Suprapubic skin (tissue), 4 donors: ENCODE measurements at places on chromosomes 7 and 10. TPM values are rescaled to one million over a fixed set of nuclear protein-coding genes. Genes with fewer than 3 reads are reported as not detected.

Gene PGAM2
- total RNA-seq, result 2.3 TPM

Gene VSTM2A
- total RNA-seq, result 0.49 TPM

GRCh38 chr10:117410557-117410956 lies 35.3 kb upstream of the PDZD8 start:
- H3K4me1 ChIP-seq, result peaks cover 9% of the 10 kb centered on the region
- H3K36me3 ChIP-seq, result no peaks in the 10 kb centered on the region

DNA sequence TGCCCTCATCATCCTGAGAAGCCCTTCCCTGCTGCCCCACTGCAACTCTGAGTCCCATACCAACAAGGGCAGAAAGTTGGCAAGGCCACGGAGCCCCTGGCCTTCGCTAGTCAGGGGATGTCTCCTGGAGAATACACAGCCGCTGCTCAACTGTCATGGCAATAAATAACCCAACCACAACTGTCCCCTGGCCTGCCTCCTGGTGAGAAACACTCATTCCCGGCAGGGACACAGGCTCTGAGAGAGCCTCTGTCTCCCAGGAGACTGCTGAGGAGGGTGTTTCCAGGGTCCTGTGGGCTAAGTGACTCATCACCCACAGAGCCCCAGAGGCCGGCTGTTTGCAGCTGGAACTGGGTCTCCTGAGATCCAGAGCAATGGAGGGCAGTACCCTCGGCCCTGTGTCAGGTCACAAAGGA lies 354.1 kb downstream of the TNS3 start:
- no peak for DNase-seq
- no peaks in the 10 kb centered on the region for H3K36me3 ChIP-seq
- H3K27ac ChIP-seq, result no peak overlapping the region
- H3K27me3 ChIP-seq, result no peaks in the 10 kb centered on the region

GRCh38 chr7:55964261-55965099 lies at the start of gene NIPSNAP2:
TSS of gene NIPSNAP2 (plus strand) at chr7:55964585. CDS start at chr7:55964610, 25 bp downstream.
- H3K36me3 ChIP-seq, result no peaks in the 10 kb centered on the region
- peak within 1 kb of the TSS; percentile 97 for H3K27ac ChIP-seq
- H3K27me3 ChIP-seq, result no peaks in the 10 kb centered on the region
- peaks cover 26% of the 10 kb centered on the region for H3K4me1 ChIP-seq
- peak within 1 kb of the TSS; percentile 87 for H3K4me3 ChIP-seq
- DNase-seq, result peak; percentile 78

- H3K36me3 ChIP-seq, result no peaks in the 10 kb centered on the region
- no peak overlapping the region for H3K27ac ChIP-seq
- no peak overlapping the region for H3K4me3 ChIP-seq
Measured at GRCh38 chr7:112092709-112093395, 113.3 kb downstream of the DOCK4 start.

- peaks cover 10% of the 10 kb centered on the region for H3K4me1 ChIP-seq
- H3K27ac ChIP-seq, result peak overlapping the region; percentile 57
- no peak overlapping the region for H3K4me3 ChIP-seq
- H3K36me3 ChIP-seq, result peaks cover 4% of the 10 kb centered on the region
Measured at GRCh38 chr10:73553761-73554160, 37.4 kb downstream of the USP54 start.

GRCh38 chr10:133169173-133169947 lies 9.3 kb downstream of the KNDC1 start:
- no peak overlapping the region for H3K4me3 ChIP-seq
- DNase-seq, result no peak
- peaks cover 12% of the 10 kb centered on the region for H3K27me3 ChIP-seq
- H3K27ac ChIP-seq, result no peak overlapping the region
- H3K36me3 ChIP-seq, result no peaks in the 10 kb centered on the region

DNA sequence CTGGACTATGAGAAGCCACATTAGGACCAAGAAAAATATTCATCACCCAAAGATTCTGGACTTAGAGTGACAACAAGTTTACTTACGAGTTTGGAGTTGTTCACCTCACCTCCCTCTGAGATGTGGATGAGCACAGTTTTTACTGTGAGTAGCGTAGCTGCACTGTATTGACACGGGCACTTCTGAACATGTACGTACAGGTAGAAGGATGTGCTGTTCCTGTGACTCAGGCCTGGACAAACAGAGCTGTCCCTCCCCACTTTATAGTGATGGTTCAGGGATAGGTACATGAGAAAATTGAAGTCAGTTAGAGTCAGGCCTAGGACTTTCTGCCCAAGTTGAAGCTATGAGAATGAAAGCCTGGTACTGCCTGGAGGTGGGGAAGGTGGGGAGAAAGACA lies 80.9 kb upstream of the DYNC1I1 start:
- peaks cover 13% of the 10 kb centered on the region for H3K4me1 ChIP-seq
- no peaks in the 10 kb centered on the region for H3K27me3 ChIP-seq
- peak overlapping the region; percentile 4 for H3K27ac ChIP-seq
- no peak for DNase-seq
- no peaks in the 10 kb centered on the region for H3K36me3 ChIP-seq

GRCh38 chr10:128751284-128751683 lies 625.1 kb upstream of the MKI67 start:
- no peaks in the 10 kb centered on the region for H3K4me1 ChIP-seq
- H3K27ac ChIP-seq, result no peak overlapping the region
- H3K4me3 ChIP-seq, result no peak overlapping the region
- no peaks in the 10 kb centered on the region for H3K27me3 ChIP-seq
- DNase-seq, result no peak
- H3K36me3 ChIP-seq, result no peaks in the 10 kb centered on the region

DNA sequence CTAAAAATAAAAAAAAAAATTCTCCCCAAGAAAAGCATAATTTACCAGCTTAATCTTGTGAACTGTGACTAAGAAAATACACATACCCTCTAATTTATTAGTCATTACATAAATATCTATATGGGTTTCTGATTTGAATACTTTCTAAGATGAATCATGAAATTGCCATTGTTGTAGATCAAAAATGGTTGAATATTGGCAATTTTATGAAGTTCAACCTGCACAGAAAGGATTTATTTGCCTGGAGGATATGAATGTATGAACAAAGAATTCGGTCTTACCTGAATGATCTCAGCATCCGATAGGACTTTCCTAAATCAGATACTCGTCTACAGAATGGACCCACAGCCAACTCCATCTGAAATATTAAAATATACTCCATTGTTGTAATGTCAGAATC lies 61.5 kb downstream of the HBP1 start:
- peaks cover 3% of the 10 kb centered on the region for H3K4me1 ChIP-seq
- no peak for DNase-seq
- H3K4me3 ChIP-seq, result no peak overlapping the region
- peaks cover 7% of the 10 kb centered on the region for H3K36me3 ChIP-seq
- H3K27me3 ChIP-seq, result no peaks in the 10 kb centered on the region
